ENCODE measurements at places on chromosomes 4 and X.

- DNase-seq, result no peak
Measured at GRCh38 chr4:40471923-40472322, 136.8 kb downstream of the CHRNA9 start.

GRCh38 chr4:52243367-52243766 is 192.3 kb downstream of the SPATA18 start:
- DNase-seq, result no peak

DNA sequence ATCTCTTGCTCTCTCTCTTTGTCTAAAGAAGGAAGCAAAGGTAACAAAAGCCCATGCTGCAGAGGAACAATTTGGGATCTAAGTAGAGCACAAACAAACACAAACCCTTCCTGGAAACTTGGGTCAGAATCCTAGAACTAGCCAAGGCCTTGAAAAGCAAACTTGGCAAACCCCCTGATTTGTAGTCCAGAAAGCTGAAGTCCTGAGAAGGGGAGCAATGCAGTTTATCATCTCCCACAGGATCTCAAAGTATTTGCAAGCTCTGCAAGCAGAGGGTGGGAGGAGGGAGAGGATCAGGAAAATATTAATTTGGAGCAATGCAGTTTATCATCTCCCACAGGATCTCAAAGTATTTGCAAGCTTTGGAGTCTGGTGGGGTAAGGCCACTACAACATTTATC is 379.5 kb upstream of the FGF13 start:
- no peak for DNase-seq

- no peak for DNase-seq
Measured at GRCh38 chr4:78592088-78592783, 40.7 kb downstream of the ANXA3 start.

DNA sequence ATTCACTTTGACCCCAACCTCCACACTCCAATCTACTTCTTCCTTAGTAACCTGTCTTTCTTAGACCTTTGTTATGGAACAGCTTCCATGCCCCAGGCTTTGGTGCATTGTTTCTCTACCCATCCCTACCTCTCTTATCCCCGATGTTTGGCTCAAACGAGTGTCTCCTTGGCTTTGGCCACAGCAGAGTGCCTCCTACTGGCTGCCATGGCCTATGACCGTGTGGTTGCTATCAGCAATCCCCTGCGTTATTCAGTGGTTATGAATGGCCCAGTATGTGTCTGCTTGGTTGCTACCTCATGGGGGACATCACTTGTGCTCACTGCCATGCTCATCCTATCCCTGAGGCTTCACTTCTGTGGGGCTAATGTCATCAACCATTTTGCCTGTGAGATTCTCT is 344 bp downstream of the OR13H1 start:
- no peak for DNase-seq

GRCh38 chr4:15451866-15452765 is 17.6 kb upstream of the CC2D2A start:
- DNase-seq, result no peak

DNA sequence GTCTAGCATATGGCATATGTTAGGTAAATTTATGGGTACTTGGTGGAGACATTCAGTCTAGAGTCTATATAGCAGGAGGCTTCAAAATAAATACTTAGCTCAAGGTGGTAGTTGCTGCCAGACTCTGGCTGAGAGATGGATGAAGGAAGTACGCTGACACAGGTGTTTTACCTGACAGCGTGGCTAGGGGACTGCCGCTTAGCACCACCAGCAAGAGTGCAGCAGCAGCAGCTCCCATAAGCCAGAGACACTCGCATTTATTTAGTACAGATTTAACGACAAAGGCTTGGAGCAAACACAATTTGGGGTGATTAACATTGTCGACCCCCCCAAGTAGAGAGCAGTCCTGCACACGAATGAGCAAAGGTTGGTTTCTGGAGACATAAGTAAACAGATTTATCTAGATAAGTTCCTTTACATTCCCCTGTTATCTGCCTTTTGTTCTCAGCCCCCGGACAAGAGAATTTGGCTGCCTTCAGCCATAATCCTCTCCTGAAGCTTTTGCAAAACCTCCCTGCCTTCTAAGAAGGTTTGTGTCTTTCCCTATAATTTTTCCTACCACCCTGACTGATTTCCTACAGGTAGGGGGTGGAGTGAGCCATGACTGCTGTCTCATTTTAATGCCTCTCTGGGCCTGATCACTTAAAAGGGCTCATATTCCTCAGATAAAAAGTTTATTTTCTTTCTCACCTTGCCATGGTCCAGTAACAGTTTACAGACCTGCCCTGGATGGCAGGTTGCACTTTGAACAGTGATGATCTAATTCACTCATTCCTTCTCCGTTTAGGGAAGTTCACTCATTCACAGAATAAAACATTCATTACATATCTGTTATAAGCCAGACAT is 64.6 kb downstream of the RHOH start:
- DNase-seq, result no peak

GRCh38 chr4:10091531-10092181 is 24.9 kb downstream of the WDR1 start:
- no peak for DNase-seq
